Left kidney (tissue), 8 donors: ENCODE measurements at places on chromosomes 12 and 14.

DNA sequence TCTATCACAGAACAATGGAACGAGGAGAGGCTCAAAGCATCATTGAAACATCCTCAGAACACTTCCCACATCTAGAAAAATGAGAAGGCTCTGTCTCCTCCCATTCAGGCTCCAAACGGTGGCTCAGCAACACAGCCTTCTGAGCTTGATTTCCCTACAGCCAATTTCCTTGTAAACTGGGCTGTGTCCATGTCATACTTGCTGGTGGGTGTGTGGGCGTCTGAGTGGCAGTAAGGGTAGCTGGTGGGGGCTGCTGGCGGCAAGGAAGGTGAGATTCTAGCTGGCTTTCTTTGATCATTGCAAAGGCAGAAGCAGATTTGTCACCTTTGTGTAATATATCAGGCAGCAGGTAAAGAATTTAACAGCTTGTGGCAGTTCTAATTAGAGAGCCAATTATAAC is 163.7 kb downstream of the CALM1 start:
- DNase-seq: no peak

DNA sequence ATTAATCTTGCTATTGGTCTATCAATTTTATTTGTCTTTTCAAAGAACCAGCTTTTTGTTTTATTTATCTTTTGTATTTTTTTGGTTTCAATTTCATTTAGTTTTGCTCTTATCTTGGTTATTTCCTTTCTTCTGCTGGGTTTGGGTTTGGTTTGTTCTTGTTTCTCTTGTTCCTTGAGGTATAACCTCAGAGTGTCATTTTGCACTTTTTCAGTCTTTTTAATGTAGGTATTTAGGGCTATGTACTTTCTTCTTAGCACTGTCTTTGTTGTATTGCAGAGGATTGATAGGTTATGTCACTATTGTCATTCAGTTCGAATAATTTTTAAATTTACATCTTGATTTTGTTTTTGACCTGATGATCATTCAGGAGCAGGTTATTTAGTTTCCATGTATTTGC is 92.7 kb upstream of the DCD start:
- DNase-seq: no peak

DNA sequence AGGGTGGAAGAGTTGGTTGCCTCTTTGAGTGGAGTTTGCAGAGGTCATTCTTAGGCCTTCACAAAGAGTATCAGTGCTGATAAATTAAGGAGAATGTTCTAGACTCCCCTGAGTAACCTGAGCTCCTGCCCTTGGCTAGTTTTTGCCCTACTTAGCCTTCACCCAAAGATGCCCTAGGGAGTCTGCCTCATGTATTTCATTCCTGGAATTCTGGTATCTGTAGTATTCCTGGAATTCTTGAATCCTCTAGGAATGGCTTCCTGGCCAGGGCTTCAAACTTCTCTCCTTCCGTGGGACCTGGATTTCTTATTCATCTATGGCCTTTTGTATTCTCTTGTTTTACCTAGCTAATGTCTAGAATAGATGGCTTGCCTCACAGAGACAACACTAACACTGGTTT is 701.1 kb downstream of the NOVA1 start:
- no peak for DNase-seq

GRCh38 chr14:102732924-102733323 is 44.3 kb upstream of the TRAF3 start:
- DNase-seq: no peak

GRCh38 chr12:92740411-92740810 is 37.6 kb downstream of the PLEKHG7 start:
- no peak for DNase-seq

DNA sequence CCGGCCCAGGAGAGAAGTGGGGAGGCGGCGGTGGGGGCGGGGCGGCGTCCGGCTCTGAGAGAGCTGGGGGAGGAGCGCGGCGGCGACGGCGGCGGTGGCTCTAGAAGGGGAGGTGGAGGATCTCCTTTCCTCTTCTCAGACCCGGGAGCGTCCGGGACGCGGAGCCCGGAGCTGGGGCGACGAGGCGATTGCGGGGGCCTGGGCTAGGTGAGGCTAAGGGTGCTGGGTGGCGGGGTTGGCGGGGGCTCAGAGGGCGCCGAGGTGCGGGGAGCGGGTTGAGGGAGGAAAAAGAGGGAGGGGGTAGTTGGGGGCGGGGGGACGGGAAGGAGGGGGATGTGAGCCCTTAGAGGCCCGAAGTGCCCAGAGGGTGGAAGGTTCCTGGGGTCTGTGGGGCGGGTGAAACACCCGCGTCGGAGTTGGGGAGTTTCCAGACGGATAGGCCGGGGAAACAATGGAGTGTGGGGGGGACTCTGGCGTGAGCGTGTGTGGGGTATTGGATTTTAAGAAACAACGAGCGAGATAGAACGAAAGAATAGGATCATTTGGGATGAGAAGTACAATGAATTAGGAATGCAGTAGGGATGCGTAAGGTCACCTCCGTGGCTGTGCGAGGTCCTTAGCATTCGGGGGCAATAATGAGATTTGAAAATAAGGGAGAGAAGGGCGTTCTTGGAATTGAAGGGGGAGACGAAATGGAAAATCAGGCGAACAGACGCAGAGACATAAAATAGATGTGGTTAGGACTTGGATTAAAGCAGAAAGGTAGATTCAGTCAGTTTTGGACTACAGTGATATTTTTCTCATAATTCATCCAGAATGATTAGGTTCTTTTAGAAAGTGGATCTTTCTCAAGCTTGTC is at the start of gene SPATS2:
SPATS2 (plus strand) TSS at position 82 of the 859 bp plus-strand sequence. CDS start 93,551 bp downstream, outside the sequence.
- DNase-seq: no peak

- peak; percentile 7 for DNase-seq
These were observed 1418.2 kb downstream of the AACS start for GRCh38 chr12:126483145-126484068.

DNA sequence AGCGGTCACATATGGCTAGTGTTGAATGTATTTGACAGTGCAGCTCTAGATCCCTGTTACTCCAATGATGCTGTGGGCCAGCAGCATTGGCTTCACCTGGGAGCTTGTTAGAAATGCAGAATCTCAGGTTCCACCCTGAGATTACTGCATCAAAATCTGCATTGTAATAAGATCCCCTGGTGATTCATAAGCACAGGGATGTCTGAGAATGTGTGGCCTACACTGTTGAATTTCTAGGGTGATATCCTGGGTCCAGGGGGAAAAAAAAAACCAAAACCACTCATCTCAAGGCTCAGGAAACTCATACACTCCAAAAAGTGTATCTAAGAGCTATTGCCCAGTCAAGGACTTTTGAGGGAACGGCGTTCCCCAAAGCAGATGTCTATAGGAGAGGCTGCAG is 196.8 kb downstream of the PPM1H start:
- DNase-seq: no peak

DNA sequence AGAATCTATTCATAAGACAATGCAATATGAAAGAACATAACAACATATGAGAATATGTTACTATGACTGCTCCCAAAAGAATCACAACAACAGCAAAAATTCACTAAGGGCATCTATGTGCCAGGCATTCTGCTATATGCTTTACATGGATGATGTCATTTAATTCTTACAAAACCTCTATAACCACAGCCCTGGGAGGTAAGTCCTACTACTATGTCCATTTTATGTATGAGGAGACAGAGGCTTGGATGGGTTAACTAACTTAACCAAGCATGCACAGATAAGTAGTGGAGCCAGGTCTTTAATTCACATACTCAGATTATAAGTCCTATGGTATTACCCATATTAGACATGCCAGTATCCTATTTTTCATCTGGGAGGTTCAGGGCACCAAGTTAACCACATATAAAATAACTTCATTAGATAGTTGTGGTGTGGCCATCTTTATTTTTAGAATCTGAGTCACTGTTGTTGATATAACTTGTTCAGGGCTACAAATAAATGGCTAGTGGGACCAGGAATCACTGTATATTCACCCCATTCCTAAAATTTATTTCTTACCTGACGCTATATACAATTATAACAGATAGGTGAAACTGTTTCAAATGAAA is 33.2 kb upstream of the RAD51AP1 start:
- no peak for DNase-seq

GRCh38 chr14:32576088-32576795 is 247.1 kb downstream of the AKAP6 start:
- DNase-seq: peak; percentile 60

- peak; percentile 70 for DNase-seq
These were observed 31.2 kb downstream of the VEZT start for GRCh38 chr12:95248604-95249360.

DNA sequence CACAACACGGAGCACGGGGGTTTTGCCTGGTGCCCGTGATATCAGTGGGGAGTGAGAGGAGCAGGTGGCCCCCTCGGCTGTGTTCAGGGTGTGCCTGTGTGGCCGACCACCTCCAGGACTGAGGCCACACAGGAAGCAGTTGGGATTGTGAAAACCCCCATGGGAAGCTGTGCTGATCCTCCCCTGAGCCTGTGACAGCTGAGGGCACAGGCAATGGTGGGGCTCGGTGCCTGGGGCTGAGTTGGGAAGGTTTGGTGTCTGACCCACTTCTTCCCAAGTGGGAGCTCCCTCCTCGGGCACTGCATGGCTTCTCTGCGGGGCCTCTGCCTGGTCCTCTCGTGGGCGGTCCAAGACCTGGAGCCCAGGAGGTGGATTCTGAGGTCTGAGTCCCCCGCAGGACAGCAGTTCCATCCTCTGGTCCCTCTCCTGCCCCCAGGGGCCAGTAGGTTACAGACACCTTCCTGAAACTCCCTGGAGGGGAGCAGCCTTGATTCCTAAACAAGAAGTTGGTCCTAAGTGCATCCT is 17.9 kb downstream of the PACS2 start:
- DNase-seq: no peak

GRCh38 chr14:72024043-72024407 is 91.8 kb downstream of the RGS6 start:
- peak; percentile 3 for DNase-seq

DNA sequence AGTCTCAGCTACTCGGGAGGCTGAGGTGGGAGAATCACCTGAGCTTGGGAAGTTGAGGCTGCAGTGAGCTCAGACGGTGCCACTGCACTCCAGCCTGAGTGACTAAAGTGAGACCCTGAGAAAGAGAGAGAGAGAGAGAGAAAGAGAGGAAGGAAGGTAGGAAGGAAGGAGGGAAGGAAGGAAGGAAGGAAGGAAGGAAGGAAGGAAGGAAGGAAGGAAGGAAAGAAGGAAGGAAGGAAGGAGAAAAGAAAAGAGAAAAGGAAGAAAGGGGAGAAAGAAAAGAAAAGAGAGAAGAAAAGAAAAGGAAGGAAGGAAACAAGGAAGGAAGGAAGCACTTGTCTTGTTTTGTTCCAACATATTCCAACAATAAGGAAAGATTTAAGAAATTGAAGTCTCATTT is 7.8 kb downstream of the PRKD1 start:
- no peak for DNase-seq

DNA sequence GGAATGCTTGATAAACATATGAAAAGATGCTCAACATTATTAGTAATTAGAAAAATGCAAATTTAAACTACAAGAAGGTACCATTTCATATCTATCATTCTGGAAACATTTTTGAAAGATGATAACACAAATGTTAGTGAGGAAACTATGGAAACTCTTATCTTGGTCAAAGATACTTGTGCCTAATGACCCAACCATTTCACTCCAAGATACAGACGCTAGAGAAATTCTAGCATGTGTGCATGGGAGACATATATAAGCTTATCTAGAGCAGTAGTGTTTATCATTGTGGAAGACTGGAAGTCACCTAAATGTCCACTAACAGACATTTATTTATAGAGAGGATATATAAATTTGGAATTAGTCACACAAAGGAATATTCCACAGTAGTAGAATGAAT is 143.1 kb upstream of the HMGA2 start:
- DNase-seq: no peak

DNA sequence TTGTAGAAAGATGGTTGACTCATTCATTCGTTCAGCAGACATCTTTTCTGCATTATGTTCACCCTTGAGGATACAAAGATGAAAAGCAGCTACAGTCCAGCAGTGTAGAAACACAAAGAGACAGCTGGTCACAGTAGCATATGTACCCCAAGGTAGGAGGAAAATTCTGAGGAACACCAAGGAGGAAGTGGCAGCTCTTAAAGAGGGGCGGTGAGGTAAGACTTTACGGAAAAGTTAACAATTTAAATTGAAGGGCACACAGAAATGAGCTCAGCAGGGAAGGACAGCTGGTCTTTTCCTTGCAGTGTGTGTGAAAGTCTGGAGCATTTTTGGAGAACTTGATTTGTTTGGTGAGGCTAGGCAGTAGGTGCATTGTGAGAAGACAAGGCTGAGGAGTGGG is 3.5 kb downstream of the SLC35E3 start:
- DNase-seq: no peak

DNA sequence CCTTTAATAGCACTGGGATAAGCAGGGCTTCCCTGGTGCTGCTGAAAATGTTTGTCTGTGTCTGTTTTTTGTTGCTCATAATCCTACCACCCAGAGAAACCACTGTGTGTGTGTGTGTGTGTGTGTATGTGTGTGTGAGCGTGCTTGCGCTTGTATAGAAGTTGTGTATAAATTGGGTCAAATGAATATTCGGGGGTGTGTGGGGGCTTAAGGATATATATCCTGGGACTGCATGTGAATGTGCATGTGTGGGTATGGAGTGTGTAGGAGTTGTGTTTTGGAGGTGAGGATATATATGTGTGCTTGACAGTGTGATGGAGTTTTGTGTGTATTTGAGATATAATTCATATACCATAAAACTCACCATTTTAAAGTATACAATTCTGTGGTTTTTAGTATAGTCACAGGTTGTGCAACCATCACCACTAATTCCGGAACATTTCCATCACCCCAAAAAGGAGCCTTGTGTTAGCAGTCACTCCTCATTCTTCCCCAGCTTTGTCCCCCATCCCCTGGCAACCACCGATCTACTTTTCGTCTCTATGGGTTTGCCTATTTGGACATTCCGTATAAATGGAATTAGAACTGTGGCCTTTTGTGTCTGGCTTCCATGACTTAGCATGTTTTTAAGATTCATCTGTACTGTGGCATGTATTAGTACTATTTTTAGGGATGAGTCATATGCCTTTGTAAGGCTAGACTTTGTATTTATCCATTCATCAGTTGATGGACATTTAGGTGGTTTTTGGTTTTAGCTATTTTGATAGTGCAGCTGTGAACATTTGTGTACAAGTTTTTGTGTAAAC is 25.6 kb downstream of the TCTN1 start:
- DNase-seq: no peak

DNA sequence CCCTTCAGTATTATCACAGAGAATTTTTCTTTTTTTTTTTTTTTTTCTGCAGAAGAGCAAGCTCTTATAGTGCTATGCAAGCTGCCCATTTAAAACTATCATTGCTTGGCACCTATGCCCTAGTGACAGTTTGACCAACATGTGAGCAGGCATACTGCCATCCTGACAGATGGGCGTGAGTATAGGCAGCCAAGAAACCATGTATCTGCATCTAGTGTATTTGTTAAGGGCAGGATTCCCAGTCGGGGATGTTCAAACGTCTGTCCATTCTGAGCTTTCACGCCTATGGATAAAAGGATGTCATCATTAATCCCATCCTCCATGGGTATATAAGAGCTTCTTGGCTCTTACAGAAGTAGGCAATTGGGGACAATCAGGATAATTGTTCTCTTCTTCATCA is 8.8 kb downstream of the VRK1 start:
- DNase-seq: no peak

DNA sequence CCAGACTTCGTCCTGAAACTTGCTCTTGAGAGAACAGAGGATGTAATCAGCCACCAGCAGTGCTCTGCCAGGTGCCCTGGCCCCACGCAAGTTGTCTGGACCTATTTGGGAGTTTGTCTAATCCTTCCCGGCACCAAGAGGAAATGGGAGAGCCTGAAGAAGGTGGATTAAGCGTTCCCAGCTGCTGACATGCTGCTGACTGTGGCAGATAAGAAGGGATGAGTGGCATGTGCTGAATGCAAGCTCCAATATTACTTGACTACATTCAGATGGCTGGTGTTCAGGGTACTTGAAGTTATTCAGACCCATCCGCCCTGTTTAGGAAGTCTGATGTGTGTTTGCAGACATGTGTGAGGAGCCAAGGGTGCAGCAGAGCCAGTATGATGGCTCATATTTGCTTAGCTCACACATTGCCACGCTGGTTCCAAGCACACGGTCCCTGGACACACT is 440.6 kb upstream of the CCDC196 start:
- no peak for DNase-seq
